Karpas-422 (cell line): ENCODE measurements at places on chromosomes 2 and 18. TPM values are rescaled to one million over a fixed set of nuclear protein-coding genes. Genes with fewer than 3 reads are reported as not detected.

DNA sequence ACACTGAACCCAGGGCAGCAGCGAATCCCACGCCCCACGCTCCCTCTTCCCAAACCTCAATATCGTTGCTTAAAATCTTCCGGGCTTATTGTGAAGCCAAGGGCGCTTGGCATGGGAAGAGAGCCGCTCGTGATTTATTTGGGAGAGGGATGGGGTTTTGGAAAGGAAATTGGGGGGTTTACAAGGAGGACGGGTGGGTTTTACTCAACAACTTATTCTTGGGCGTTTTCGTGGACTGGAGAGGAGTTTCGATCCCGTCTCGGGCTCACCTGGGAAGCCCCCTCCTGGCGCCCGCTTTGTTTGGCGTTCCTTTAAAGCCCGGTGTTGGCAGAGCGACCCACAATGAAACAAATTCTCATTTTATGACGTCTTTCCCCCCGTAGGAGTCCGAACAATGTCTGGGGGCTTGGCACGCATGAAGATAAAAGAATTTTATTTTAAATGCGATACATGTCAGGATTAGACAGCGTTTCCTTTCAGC, 135.3 kb downstream of the INSIG2 start:
- no peaks in the 10 kb centered on the region for H3K36me3 ChIP-seq
- DNase-seq = no peak
- H3K4me1 ChIP-seq = peaks cover 10% of the 10 kb centered on the region
- H3K4me3 ChIP-seq = peak overlapping the region; percentile 53

GRCh38 chr2:36088716-36089328, 266.8 kb upstream of the CRIM1 start:
- no peaks in the 10 kb centered on the region for H3K27me3 ChIP-seq
- H3K4me3 ChIP-seq = no peak overlapping the region
- H3K27ac ChIP-seq = no peak overlapping the region

DNA sequence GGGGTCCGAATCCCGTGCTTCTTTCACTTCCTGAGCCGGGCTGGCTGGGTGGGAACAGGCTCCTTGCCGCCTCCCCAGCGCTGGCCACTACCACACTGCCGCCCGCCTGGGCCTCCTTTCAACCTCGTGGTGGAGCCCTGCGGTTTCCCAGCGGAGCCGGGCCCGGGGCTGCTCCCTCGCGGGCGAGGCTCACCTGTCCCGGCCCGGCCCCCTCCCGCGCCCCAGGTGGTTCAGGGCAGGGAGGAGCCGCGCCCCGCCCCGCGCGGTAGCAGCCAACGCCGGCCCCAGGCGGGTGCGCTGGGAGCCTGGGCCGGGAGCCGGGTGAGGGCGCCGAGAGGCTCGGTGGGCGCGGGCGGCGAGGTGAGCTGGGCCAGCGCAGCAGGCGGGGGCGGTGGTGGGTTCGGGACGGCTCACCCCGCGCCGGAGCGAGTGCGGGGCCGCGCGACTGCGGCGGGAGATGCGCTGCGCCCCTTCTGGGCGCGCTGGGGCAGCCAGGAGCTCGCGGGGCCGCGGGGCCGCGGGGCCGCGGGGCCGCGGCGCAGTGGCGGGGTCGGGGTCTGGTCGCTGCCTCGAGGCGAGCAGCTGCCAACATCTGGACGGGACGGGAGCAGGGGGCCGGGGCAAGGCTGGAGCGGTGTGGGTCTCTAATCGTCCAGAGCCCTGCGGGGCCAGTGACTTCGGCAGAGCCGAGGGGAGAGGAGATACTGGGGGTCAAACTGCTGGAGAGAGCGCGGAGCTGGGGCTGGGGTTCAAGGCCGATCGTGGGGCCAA, at the start of gene LYPD6B:
Gene LYPD6B (plus strand): TSS at position 258 of the 771 bp plus-strand sequence. CDS start 92,250 bp downstream, outside the sequence.
- H3K36me3 ChIP-seq = no peaks in the 10 kb centered on the region
- DNase-seq = no peak
- no peak within 1 kb of the TSS for H3K27ac ChIP-seq
- no peaks in the 10 kb centered on the region for H3K27me3 ChIP-seq

DNA sequence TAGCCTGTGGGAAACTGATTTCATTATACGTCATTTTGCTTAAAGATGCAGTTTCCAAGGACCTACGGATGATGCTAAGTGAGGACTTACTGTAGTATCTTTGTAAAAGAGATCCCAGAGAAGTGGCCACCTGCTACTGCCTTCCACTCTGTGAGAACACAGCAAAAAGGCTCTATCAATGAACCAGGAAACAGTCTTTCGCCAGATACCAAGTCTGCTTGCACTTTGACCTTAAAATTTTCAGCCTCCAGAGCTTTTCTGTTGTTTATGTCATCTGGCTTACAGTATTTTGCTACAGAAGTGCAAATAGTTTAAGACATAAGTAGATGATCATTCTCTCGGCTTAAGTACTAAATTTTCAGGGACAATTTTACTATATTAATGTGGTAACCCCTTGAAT, 847.9 kb upstream of the CHAC2 start:
- no peak overlapping the region for H3K4me3 ChIP-seq
- H3K27ac ChIP-seq = no peak overlapping the region
- DNase-seq = no peak
- no peaks in the 10 kb centered on the region for H3K4me1 ChIP-seq

GRCh38 chr2:30716123-30716900, 90.9 kb downstream of the CAPN13 start:
- H3K4me1 ChIP-seq = no peaks in the 10 kb centered on the region
- H3K27ac ChIP-seq = no peak overlapping the region
- H3K36me3 ChIP-seq = no peaks in the 10 kb centered on the region
- DNase-seq = no peak

DNA sequence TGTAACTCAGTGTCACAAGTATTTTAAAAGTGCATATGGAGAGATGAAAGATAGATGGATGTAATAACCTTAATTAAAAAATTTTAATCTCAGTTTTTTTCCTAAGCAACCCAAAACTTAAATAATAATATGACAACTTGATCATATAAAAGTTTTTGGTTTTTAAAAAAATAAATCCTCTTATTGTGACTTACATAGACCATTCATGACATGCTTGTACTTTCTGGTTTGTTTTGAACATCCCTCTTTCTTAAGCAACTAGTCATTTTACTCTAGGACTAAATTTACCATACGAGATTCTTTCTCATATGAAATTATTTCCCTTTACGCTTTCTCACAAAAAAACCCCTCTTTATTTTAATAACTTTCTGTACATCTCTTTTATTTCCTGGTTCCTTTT, 6.5 kb upstream of the PLA2R1 start:
- H3K4me1 ChIP-seq = no peaks in the 10 kb centered on the region
- H3K27ac ChIP-seq = no peak overlapping the region
- no peak overlapping the region for H3K4me3 ChIP-seq
- no peak for DNase-seq
- no peaks in the 10 kb centered on the region for H3K36me3 ChIP-seq

Gene SPDYA
- total RNA-seq = 0.76 and 0.78 TPM in 2 replicates

DNA sequence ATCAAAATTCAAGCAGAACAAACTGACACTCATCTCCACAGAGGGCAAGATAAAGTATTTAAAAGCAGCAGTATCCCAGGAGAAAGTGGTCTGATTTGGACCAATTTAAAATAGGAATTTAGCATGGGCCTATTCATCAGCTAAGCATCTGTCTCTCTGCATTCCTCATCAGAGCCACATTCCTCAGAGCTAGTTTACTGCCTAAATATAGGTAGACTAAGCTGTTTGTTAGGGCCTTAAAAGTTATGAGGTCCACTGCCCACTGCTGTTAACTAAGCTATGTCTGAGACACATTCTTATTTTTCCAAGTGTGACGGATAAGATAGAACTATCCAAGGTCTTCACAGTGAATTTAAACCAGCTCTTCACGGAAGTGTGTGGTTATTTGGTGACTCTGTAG, 17.6 kb downstream of the NEB start:
- DNase-seq = peak; percentile 21
- H3K27ac ChIP-seq = no peak overlapping the region
- no peaks in the 10 kb centered on the region for H3K4me1 ChIP-seq
- H3K36me3 ChIP-seq = no peaks in the 10 kb centered on the region
